Temporal lobe (tissue), 4 donors: ENCODE measurements at places on chromosomes 11 and 22. TPM values are rescaled to one million over a fixed set of nuclear protein-coding genes. Genes with fewer than 3 reads are reported as not detected.

The CCDC116 gene
- not detected for total RNA-seq

The SLC25A22 gene
- 19.7 TPM for total RNA-seq

The CARD16 gene
- total RNA-seq, result not detected

The XKR3 gene
- not detected for total RNA-seq

The ANO5 gene
- 14.8 TPM for total RNA-seq

The CALCA gene
- total RNA-seq, result not detected

The MOGAT2 gene
- total RNA-seq, result 0.25 TPM

The TRAPPC4 gene
- total RNA-seq, result 51.6 TPM
